HepG2 (cell line): ENCODE measurements at places on chromosomes 4 and X. TPM values are rescaled to one million over a fixed set of nuclear protein-coding genes. Genes with fewer than 3 reads are reported as not detected.

Gene GUCY1B1
- total RNA-seq: not detected in 2 replicates

Gene TRIM60
- total RNA-seq: not detected in 2 replicates

Gene GAGE12J
- not detected in 2 replicates for total RNA-seq

Gene FBXO8
- total RNA-seq: 11.7 and 18.6 TPM in 2 replicates

Gene STPG2
- total RNA-seq: 0.07 TPM in 1 of 2 replicates, not detected in the other

- DNase-seq: no peak
- H3K4me3 ChIP-seq: no peak overlapping the region
- no peak overlapping the region for H3K27ac ChIP-seq
These were observed 75.1 kb upstream of the TMEM164 start for GRCh38 chrX:109927663-109928273.

GRCh38 chr4:153451911-153452657, 14.1 kb upstream of the TMEM131L start:
- no peaks in the 10 kb centered on the region for H3K36me3 ChIP-seq
- DNase-seq: no peak
- H3K27me3 ChIP-seq: no peaks in the 10 kb centered on the region
- no peak overlapping the region for H3K4me3 ChIP-seq

GRCh38 chrX:16487620-16488385, 162.2 kb upstream of the S100G start:
- DNase-seq: no peak
- no peaks in the 10 kb centered on the region for H3K4me1 ChIP-seq
- H3K27me3 ChIP-seq: no peaks in the 10 kb centered on the region
- H3K36me3 ChIP-seq: no peaks in the 10 kb centered on the region
- no peak overlapping the region for H3K27ac ChIP-seq

DNA sequence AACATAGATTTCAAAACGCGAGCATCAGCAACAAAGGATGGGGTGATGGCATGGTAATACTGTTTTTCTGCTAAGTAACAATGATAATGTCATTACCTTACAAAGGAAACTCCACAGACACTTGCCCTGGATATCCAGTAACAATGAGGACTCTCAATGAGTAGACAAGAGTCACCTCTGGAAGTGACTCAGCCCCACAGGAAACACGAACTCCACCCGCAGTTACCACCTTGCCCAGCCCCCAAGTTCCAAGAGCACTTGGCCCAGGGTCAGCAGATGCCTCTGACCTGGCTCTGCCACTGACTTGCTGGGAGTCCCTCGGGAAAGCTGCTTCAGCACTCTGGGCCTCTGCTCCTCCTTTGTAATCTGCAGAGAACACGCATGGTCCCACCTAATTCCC, 110.3 kb upstream of the MAP3K15 start:
- no peaks in the 10 kb centered on the region for H3K36me3 ChIP-seq
- no peak for DNase-seq

GRCh38 chrX:134849390-134849789, 141.4 kb upstream of the SMIM10 start:
- no peaks in the 10 kb centered on the region for H3K27me3 ChIP-seq
- no peaks in the 10 kb centered on the region for H3K4me1 ChIP-seq
- H3K27ac ChIP-seq: no peak overlapping the region
- no peak overlapping the region for H3K4me3 ChIP-seq
